GM03348 (cell line): ENCODE measurements at places on chromosomes 16 and 17.

DNA sequence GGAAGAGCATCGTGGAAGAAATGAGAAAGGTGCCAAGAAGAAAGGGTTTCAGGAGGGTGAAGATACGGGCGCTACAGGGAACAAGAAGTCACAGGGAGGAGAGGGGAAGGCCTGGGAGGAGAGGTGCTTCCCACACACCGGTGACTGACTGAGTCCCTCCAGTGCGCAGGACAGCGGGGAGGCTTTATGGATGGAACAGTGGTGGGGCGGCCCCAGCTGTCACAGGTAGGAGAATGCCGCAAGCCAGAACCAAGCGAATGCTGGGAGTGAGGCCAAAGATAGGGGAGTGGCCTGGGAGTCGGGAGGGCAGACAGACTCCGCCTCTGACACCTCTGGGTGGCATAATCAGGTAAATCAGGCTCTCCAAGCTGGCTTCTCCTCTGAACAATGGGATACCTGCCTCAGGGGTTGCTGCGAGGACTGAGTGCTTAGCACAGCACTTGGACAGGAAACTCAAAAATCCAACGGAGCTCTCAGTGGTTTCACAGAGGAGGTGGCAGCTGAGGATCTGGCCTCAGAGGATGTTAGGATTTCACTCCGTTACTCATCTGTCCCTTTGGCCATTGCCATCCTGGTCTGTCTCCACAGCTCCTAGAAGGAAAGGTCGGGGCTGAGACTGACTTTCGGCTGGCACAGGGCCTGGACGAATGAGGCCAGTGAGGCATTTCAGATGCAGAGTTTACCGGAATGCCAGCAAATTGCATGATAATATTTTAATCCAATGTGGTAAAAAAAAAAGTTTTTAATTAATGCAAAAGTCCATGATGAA, 717 bp upstream of the CNP start:
- peak; percentile 58 for DNase-seq

DNA sequence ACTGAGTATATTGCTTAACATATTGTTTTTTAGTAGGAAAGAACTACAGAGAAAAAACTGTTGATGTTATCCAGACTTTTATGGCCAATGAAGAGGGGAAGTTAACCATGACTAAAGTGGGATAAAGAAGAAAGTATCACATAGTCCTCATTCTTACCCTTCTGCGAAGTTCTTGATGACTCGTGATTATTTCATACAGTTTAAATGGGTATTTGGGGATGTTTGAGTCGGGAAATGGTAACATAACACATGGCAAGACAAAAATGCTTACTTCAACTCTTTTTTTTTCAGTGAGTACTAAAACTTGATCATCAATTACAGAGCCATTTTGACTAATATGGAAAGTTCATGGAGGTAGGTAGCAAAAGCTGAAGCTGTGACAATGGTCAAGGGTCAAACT, 4.9 kb downstream of the POLG2 start:
- no peak for DNase-seq

DNA sequence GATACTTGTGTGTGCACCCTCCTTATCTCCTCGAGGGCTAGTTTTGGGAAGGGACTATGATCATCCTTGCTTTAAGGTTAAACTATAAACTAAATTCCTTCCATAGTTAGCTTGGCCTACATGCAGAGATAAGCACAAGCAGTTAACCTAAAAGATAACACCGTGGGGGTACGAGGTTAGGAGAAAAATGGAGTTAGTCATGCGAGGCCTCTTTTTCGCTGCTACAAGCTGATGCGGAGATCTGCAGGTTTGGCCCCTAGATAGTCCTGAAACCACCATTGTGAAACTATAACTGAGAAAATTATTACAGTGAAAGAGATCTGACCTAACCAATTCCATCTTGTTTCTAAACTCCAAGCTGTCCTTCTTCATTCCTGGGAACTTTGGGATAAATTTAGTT, 113.7 kb upstream of the ZKSCAN2 start:
- DNase-seq, result no peak

- no peak for DNase-seq
Measured at GRCh38 chr16:16908077-16908476, 529.1 kb downstream of the NPIPA7 start.

GRCh38 chr17:40366861-40367518, 2.5 kb upstream of the GJD3 start:
- DNase-seq, result no peak

DNA sequence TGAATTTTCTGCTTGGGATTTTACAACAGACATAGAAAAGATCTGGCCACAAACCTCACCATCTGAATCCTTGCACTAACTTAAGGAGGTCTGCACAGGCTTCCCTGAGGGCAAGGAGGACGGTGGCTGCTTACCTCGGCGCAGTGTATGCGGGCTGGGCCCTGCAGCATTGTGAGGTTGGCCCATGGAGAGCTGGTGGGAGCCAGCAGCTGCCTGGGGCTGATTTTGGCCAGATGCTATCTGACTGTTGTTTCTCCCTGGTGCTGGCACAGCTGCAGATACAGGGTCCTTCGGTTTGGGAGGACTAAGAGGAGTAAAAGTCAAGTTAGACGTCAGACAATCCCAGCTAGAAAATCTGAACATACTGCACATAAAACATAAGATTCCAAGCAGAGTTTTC, 79.8 kb downstream of the ARHGAP17 start:
- no peak for DNase-seq

GRCh38 chr17:67999291-67999911, 3.1 kb upstream of the C17orf58 start:
- DNase-seq, result peak; percentile 5

GRCh38 chr17:39737760-39738567, at the start of gene GRB7:
TSS of gene GRB7 (plus strand) at chr17:39737938. CDS start at chr17:39742302, 4,364 bp downstream.
- no peak for DNase-seq

GRCh38 chr16:67006930-67007658, 18.7 kb downstream of the CES4A start:
- no peak for DNase-seq

- peak; percentile 87 for DNase-seq
Measured at GRCh38 chr17:80254396-80255251, 6.0 kb upstream of the RNF213 start.

- DNase-seq, result no peak
Measured at GRCh38 chr17:44408786-44409185, 19.3 kb upstream of the ITGA2B start.

DNA sequence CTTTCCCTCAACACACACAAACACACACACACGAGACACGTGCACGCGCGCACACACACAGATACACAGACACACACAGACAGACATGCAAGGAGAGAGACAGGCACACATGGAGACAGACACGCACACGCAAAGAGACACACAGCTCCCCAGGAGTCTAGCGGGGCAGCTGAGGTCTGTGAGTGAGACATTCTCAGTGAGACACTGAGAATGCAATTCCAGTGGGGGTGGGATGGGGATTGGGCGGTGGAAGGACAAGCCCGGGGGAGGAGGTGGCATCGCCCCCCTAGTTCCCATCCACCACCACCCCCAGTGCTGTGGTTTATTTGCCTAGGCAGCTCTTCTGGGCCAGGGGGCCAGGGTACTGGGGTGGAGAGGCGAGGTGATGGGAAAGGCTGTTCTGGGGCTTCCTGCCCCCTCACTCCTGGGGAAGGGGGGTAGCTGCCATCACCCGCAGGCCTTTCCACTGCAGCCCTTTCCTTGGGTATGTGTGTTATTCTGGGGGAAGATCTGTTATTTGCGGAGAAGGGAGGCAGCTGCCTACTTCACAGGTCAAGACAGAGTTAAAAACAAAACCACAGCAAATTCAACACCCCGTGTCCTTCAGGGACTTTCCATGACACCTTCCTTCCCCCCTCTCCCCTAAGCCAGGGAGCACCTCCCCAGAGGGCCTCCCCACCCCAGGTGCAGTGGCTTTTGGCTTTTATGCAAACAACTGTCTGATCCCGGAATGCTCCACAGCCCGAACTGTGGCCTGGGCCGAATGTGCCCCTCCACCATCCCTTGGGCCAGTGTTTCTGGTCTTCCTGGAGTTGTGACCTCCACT, 18.0 kb downstream of the GRB7 start:
- no peak for DNase-seq
